ENCODE measurements at places on chromosomes 3 and 15.
A peak's percentile ranks its signal among the peaks of the same experiment; 100 is the strongest.

GRCh38 chr3:148737104-148737530, 39.4 kb downstream of the AGTR1 start:
- no peak for DNase-seq

GRCh38 chr3:189941679-189942078, 179.0 kb downstream of the P3H2 start:
- DNase-seq: no peak

GRCh38 chr3:129718201-129718600, 111.7 kb upstream of the PLXND1 start:
- DNase-seq: no peak

- no peak for DNase-seq
These were observed 8.0 kb downstream of the ALDH1A2 start for GRCh38 chr15:58057559-58057958.

- peak; percentile 24 for DNase-seq
These were observed 112.0 kb upstream of the MCTP2 start for GRCh38 chr15:94119298-94119811.

DNA sequence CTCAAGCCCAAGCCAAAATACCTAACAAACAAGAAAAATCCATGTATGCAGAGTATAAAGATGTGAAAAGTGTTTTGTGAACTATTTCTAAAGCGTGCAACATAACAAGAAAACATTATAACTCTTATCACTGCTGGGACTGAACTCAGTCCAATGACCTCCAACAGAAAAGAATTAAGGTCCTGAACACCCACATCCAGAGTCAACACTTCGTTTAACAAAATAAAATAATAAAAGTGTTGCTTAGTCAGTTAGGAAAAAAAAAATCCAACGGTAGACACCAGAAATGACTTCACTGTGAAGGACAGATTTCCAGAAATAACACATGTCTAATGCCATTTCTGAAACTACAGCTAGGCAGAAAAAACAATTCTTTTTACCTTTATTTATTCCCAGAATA, 28.0 kb downstream of the MB21D2 start:
- no peak for DNase-seq
